Lower lobe of right lung (tissue), 2 donors: ENCODE measurements at places on chromosomes 3 and 15.

GRCh38 chr3:17554078-17554477 lies 188.4 kb downstream of the TBC1D5 start:
- DNase-seq, result no peak

GRCh38 chr3:123392871-123393620 lies 55.8 kb downstream of the ADCY5 start:
- no peak for DNase-seq

DNA sequence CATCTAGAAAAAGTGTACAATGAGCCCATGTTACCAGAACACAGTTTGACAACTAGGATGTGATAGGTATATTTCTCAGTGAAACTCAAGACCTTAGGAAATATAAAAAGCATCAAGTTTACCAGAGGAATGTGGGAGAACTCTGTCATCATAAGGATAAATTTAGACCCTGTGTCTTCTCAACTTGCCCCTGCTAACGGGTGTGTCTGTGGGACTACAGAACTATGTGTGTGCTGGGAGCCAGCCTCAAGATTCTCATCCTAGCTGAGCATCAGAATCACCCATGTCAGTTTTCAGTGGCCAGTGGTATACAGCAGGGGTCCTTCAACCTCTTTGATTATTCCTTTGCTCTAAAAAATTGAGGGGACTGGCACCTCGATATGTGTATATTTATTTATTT lies 393.3 kb downstream of the PLCL2 start:
- DNase-seq, result no peak

GRCh38 chr15:70459312-70459711 lies 304.0 kb downstream of the UACA start:
- DNase-seq, result no peak

DNA sequence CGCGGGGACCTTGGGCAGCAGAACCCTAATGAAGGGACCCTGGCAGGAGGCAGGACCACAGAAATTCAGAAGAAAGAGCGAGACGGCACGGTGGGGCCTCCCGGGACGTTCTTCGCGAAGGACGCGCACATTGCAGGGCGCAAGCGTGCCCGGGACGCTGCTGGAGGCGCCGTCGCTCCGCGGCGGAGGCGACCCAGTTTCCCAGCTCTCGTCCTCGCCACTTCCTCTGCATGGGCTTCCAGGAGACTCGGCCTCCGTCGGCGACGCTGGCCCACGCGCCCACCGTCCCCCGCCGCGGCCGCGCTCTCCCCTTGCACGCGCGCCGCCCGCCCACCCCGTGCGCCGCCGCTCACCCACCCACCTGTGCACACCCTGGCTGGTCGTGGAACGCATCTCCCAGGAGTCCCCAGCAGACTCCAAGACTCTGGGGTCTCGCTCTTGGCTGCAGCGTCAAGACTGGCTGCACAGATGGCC lies 31.8 kb upstream of the SMAD3 start:
- DNase-seq, result no peak

GRCh38 chr3:134057006-134057653 lies 27.4 kb upstream of the SLCO2A1 start:
- DNase-seq, result no peak

GRCh38 chr3:105788593-105788992 lies 80.2 kb downstream of the CBLB start:
- DNase-seq, result no peak

- no peak for DNase-seq
Measured at GRCh38 chr3:141128126-141128777, 77.1 kb downstream of the SPSB4 start.

DNA sequence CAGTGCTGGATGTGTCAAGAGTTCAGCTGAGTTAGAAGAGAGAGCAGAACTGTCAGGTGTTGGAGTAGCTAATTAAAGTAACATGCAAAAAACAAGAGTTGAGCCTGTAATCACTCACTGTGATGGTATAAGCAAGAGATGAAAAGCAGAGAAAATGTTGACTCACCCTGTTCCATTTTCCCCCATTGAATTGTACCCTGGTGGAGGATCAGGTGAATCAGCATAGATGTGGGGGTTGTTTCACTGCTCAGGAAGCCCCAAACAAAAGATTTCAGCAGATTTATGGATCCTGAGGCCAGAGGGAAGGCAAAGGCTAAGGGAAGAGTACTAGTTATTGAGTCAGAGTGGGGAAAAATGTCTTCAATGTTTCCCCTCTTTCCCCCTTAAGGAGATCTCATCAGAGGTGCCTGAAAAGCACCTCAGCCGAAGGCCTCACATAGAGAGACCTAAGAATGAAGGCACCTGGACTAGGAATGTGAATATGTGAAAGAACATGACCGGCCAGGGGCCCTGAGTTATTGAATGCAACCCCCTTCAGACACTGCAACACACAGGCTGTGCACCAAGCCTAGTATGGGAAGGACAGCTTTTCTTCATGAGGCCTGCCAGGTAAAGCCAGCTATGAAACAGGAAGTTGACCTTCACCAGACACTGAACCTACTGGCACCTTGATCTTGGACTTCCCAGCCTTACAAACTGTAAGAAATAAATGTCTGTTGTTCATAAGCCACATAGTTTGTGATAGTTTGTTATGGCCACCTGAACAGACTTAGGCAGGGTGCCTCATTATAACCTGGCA lies 90.1 kb downstream of the TMCO5A start:
- DNase-seq, result no peak

GRCh38 chr15:45784656-45785055 lies 149.8 kb downstream of the SQOR start:
- DNase-seq, result no peak

DNA sequence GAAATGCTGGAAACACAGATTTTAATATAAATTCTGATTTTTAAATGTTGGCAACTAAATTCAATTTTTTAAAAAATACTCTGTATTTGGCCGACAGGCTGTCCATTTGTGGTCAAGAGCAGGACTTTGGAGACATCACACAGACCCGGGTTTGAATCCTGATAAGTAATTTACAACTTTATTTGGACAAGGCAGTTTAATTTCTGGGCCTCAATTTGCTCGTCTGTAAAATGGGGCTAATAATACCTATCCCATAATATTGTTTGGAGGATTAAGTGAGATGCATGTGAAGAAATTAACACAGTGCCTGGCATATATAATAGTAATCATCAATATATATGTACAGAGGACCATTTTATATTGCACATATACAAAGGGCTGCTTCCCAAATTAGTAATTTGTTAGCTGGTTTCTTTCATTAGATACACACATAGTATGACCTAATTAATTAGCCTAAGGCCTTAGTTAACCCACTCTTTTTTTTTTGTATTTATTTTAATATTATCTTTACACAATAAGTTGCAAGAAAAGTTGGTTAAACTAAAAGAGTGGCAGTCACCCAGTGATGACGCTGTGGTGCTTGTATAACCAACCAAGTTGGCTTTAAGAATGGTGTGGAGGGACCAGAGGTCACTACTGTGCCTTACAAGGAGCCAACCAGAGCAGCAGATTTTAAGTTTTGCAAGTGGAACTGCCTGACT lies 665 bp downstream of the PIGB start:
- DNase-seq, result no peak

DNA sequence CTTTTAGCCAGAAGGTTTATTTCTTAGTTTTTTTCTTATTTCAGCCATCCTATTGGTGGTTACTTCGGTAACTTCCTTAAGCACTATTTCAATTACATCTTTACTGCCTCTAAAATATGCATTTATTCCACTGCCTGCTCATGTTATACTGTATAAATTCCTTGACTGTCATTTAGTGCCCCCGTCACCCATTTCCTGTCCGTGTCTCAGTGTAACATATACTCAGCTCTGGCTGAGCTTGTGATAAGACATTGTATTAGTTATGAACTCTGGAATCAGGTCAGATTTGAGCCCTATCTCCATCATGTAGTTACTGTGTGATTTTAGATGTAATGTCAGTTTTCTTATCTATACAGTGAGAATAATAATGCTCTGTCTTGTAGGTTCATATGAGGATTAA lies 24.2 kb downstream of the PIAS1 start:
- no peak for DNase-seq

DNA sequence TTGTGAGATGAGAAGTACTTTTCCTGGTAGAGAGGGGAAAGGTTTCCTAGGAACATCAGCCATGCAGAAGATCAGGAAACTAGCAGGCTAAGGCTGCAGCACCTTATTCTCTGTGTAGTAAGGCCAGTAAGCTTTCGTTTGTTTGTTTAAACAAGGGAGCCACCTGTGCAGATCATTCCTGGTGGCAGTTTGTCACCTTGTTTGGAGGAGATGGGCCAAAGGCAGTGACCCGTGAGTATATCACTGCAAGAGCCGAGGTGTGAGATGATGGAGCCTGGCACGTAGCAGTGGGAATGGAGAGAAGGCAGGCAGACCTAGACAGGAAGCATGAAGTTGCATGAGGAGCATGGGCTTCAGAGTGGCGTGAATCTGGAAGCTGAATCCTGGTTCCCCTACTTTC lies 19.6 kb downstream of the ATG7 start:
- no peak for DNase-seq

GRCh38 chr3:123724306-123724705 lies 139.5 kb upstream of the HACD2 start:
- no peak for DNase-seq

- no peak for DNase-seq
Measured at GRCh38 chr3:67228136-67228535, 230.0 kb downstream of the KBTBD8 start.

DNA sequence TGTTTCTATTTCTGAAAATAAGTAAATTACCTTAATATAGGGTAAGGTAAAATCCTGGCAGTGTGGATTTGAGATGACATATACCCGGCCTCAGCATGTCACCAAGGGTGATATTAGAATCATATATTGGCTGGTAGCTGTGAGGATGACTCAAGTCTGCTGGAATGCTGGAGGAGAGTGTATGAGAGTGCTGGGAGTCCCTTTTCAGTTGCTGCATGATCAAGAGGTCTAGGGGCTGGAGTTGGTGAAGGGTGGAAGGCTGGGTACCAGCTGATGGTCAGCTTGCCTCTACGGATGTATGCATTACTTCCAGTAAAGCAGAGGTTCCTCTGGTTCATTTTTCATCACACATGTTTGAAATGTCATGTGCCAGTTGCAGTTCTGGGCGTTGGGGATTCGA lies 40.6 kb downstream of the SLC25A26 start:
- no peak for DNase-seq

GRCh38 chr3:123401836-123402530 lies 46.9 kb downstream of the ADCY5 start:
- DNase-seq, result no peak

- DNase-seq, result no peak
Measured at GRCh38 chr15:34755419-34755773, 598 bp upstream of the GJD2 start.

- no peak for DNase-seq
Measured at GRCh38 chr3:32449691-32450090, 53.0 kb downstream of the CMTM6 start.
